Fibroblast of lung (primary cell): ENCODE measurements at places on chromosomes 6 and 20. TPM values are rescaled to one million over a fixed set of nuclear protein-coding genes. Genes with fewer than 3 reads are reported as not detected.

- peak; percentile 76 for DNase-seq
Observed at GRCh38 chr20:32354592-32355416, 3.3 kb upstream of the ASXL1 start.

- peak; percentile 59 for DNase-seq
Observed at GRCh38 chr20:43870484-43870883, 44.2 kb upstream of the TOX2 start.

GRCh38 chr6:157222201-157222981 lies 100.9 kb downstream of the TMEM242 start:
- DNase-seq, result no peak

The DEFB123 gene
- polyA plus RNA-seq, result not detected in 2 replicates

- peak; percentile 85 for DNase-seq
Observed at GRCh38 chr20:11902285-11902697, 15.4 kb upstream of the BTBD3 start.

DNA sequence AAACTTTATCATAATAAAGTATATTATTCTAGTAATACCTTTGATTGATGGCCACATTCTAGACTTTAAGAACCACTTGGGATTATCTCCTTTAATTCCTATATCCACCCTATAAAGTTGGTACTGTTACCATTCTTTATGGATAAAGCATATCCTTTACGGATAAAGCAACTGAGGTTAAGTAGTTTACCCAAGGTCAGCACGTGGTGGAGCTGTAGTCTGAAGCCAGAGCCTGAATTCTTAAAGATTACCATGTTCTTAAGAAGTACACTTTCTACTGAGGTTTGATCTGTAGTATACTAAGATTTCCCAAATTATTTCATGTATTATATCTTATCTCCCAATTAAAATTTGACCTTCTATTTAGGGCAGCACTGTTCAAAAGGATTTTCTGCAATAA lies 3.0 kb upstream of the NCOA7 start:
- DNase-seq, result peak; percentile 72

- DNase-seq, result peak; percentile 26
Observed at GRCh38 chr20:25389858-25390537, 637 bp downstream of the ABHD12 start.

DNA sequence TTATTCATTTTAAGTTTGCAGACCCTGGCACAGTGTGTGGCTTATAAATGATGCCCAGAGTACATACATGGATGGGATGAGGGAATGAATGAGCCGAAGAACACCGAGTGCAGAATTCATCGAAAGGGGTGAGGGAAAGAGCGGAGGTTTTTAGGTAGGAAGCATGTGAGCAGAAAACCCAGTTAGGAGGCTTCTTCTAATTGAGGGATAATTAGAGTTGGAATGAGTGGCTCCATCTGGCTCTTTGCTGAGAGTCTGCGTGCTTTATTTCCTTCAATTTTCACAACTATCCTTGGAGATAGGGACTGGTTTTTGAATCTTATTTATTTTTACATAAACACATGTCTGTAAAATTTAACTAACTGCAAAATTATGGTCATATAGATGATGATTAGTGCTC lies 150.7 kb downstream of the DOK5 start:
- no peak for DNase-seq

The CEP250 gene
- polyA plus RNA-seq, result 11.3 and 11.8 TPM in 2 replicates

DNA sequence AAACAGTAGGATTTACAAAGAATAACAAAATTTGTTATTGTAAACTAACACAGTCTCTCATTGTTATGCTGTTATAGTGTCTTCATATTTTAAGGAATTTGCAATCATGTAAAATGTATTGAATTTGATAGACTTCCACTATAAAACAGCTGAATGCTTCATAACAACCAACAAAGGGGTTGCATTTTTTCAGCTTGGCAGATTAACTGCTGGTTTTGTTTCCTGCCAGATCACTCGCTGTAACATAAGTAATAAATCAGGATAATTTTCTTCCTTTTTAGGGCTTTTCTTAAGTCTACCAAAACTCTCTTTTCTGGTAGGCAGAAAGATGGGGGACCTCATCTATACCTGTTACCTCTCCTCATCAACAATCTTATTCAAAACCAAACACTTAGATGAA lies 169.8 kb downstream of the SAMD5 start:
- no peak for DNase-seq

GRCh38 chr6:77017537-77017936 lies 445.8 kb downstream of the HTR1B start:
- no peak for DNase-seq

The TSHZ2 gene
- 0.15 and 0.59 TPM in 2 replicates for polyA plus RNA-seq

- DNase-seq, result peak; percentile 18
Observed at GRCh38 chr6:44381739-44382138, 5.8 kb upstream of the CDC5L start.

DNA sequence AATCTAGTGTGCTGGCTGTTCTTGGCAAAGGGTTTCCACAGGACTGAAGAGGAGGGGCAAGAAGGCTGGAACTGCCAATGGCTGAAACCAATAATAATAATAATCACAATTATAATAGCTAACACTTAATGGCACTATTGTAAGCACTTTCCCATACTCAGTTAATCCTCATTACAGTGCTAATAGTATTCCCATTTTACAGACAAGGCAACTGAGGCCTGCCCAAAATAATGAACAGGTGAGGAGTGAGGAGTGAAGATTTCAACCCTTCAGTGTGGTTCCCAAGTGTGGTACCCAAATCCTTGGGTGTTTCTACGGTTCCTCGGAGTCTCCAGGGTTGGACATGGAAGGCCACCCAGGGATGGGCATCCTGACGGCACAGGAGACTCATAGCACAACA lies 69.9 kb downstream of the TRERF1 start:
- DNase-seq, result no peak

DNA sequence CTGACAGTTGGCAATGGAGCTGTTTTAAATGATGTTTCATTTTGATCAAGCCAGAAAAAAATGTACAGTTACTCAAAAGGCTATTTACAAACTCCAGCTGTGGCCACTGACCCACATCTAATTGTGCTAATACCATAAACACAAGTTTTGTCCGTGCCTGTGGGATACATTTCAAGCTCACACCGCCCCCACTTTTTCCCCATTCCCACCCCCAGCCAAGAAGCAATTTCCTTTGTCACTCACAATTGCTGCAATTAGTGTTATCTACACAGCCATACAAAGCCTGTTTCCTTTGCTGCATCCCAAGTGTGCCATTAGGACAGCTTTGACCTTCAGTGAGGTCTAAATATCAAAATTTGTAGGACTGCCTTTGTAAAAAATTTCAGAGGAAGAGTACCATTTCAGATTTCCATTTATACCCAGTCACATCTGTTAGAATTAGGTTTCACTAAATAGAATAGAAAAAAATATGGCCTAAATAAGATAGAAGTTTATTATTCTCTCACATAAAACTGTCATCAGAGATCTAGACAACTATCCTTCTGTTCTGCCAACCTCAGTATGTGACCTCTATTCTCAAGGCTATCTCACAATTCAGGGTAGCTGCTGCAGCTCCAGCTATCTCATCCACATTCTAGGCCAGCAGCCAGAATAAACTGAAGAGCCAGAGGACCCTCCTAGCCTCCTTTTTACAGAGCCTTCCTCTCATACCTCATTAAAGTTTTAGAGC lies 202.6 kb downstream of the NFATC2 start:
- no peak for DNase-seq

The OR12D1 gene
- not detected in 2 replicates for polyA plus RNA-seq

The MBOAT1 gene
- 3.1 and 3.9 TPM in 2 replicates for polyA plus RNA-seq

The YWHAB gene
- 282 and 321 TPM in 2 replicates for polyA plus RNA-seq

- no peak for DNase-seq
Observed at GRCh38 chr20:35473684-35474083, 18.3 kb downstream of the CEP250 start.

- no peak for DNase-seq
Observed at GRCh38 chr6:34546551-34547321, 9.4 kb downstream of the SPDEF start.

GRCh38 chr6:84910906-84911607 lies 146.7 kb upstream of the TBX18 start:
- no peak for DNase-seq

DNA sequence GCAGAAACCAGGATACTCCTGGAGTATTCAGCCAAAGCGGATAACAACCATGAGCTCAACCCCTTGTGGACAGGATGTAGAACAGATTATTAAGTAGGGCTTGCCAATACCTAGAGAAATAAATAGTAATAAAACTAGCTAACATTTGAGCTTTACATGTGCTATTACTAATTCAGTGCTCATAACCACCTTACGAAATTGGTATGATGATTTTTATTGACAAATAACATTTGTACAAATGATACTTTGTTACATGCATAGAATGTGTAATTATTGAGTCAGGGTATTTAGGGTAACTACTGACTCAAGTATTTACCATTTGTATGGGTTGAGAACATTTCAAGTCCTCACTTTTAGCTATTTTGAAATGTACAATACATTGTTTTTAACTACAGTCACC lies 287.9 kb downstream of the CDC5L start:
- DNase-seq, result no peak

The ZC3H12D gene
- polyA plus RNA-seq, result 0.01 TPM in 1 of 2 replicates, not detected in the other

GRCh38 chr6:167045828-167046580 lies 46.8 kb downstream of the CEP43 start:
- no peak for DNase-seq

- no peak for DNase-seq
Observed at GRCh38 chr6:116512111-116512559, 696 bp downstream of the CALHM5 start.

DNA sequence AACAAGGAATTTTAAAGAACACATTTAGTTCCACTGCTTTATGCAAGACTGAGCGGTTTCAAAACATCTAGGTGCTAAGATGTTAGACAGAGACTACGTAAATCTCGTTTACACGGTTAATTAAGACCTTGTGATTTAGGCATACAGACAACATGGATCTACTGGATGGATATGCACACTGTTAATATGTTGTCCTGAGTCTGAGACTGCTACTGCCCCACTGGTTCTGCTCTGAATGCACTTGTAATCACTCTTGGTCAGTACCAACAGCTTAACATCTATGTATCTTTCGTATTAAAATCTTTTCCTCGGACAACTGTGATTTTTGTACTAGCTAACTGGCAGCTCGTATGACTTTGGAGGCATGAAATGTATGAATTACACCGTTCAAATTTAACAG lies 3.1 kb downstream of the MAN1A1 start:
- no peak for DNase-seq

DNA sequence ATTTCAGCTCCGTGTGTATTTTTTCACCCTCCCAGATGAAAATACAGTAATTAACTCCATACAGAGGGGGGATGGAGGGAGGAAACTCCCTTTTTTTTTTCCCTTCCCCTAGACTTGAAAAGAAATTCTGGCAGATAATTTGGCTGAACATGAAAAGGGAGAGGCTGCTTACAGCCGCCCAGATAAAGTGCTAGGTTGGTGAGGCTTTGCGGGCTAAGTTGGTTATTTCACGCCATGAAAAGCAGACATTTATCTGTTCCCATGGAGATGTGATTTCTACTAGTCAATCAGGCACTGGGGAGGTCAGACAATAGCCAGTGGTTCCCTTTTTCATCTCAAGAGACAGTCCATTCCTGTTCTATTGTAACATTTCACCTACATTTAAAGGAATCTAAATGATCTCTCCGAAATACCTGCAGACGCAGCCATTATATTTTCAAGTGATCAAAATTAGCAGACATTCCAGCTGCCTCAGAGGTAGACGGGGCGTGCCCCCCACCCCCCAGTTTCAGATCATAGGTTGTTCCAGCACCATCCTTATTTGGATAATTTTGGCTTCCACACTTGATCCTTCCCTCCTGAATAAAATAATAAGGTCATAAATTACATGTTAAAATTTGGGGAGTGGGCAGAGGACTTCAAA lies 143.9 kb upstream of the ZNF217 start:
- peak; percentile 51 for DNase-seq

The DNAH8 gene
- polyA plus RNA-seq, result not detected in 2 replicates

DNA sequence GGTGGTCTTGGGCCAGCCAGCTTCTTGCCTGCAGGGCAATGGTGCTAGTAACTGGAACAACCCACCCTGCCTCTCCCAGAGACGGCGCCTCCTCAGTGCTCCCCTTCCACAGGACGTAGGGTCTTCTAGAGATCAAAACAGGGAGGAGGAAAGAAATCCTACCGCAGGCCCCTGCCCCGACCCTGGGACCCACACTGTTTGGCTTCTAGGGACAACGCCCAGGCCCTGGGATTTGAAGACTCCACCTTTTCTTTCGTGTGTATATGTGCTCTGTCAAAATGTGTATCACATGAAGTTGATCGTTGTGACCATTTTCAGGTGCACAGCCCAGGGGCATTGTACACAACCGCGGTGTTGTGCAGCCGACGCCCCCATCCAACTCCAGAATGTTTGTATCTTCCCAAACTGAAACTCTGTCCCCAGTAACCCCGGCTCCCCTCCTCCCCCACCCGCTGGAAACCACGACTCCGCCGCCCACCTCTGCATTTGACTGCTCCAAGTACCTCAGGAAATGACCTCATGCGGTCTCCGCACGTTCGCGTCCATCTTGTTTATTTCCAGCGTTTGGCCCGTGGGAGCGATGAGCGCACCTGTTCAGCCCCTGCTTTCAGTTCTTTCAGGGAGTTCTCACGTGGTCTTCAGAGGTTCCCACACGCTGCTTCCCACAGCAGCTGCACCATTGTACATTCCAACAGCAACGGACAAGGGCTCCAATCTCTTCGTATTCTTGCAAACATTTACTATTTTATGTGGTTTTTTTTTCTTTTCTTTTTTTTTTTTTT lies 3.4 kb upstream of the BHLHE23 start:
- peak; percentile 40 for DNase-seq

The NHLRC1 gene
- 1.1 and 1.7 TPM in 2 replicates for polyA plus RNA-seq

GRCh38 chr6:124868481-124868880 lies 93.8 kb upstream of the RNF217 start:
- peak; percentile 18 for DNase-seq

DNA sequence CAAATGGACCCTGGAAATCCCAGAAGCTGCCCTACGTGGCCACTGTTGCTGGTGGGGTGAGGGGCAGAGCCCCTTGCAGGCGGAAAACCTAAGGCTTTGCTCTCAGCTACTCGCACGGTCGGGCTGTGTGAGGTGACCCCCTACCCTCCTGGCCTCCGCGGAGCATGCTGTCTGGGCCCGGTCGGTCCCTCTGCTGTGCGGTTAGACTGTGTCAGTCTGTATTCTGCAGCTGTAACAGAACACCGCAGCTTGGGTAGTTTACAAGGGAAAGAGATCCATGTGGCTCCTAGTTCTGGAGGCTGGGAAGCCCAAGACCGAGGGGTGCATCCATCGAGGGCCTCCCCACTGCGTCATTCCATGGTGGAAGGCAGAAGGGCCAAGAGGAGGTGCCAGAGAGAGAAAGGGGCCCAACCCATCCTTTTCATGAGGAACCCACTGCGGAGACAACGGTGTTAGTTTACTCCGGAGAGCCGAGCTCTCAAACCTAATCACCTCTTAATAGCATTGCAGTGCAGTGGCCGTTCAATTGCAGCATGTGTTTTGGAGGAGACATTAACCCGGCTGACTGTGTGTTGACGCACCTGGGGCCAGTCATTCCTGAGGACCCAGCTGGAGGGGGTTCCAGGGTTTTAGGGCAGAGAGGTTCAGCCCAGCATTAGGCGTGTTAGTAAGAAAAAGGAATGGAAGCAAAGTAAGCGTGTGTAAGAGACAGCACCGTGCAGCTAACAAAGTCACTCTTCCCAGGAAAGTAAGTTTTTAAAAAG lies 18.3 kb downstream of the COL9A3 start:
- DNase-seq, result no peak

GRCh38 chr6:125656287-125656870 lies 93.1 kb upstream of the HEY2 start:
- DNase-seq, result no peak
